ENCODE measurements at places on chromosomes 2 and 18.

DNA sequence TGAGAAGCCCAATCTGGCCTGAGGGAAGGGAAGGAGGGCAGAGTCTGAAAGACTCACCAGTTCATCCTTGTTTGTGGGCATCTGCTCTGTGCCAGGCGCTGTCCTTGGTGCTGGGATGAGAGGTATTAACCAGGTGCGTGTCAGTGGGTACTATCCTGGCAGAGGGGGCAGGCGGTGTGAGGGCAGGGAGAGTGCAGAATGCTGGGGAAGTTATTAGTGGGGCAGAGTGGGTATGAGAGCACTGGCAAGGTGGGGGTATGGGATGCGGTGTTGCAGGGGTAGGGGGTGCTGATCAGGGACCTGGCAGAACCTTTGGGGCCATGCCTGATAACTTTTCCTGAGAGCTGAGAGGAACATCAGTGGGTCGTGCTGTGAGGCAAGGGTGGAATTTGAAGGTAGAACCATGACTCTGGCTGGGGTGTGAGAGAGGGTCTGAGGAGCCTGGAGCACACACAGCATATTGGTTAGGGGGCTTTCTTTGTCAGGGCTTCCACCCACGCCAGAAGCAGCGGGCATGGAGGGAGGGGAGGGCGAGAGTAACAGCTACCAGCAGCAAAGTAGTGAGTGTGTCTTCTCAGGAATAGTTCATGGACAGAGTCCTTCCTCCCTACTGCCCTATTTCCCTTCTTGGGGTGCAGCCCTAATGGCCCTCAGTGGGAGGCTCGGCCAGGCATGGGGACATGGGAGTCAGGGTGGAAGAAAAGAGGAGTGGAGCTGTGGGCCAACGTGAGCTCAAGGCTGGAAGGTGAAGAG is 290.7 kb downstream of the CYP26B1 start:
- no peak for DNase-seq

DNA sequence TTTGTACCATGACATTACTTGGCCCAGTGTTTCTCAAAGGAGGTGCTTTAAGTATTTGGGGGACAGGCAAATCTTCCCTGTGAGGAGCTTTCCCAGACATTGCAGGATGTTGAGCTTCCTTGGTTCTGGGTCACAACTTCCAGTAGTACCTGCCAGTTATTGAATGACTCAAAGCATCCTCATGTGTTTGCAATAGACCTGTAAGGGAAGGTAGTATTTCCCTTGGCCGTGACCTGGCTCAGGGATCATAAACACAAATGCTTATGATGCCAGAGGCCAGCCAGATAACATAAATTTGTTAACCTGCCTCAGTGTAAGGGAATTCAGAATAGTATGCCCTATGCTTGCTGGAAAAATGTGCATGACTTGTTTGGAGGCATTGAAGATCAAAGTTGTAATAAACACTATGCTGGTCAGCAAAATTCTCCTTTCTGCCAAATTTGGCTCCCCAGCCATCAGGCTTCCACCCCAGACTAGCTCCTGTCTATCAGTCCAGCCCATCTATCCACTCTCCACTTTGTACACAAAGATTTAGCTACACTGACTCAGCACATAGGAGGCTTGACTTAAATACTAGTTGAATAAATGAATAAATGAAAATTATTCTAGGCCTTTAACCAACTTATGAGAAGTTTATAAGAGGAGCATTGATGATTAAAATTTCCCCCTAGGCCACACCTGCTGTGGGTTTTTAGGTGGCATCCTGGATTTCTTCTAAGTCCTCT is 102.0 kb upstream of the EFEMP1 start:
- DNase-seq: no peak

- DNase-seq: no peak
These were observed 194.6 kb downstream of the GLI2 start for GRCh38 chr2:120930236-120930635.

DNA sequence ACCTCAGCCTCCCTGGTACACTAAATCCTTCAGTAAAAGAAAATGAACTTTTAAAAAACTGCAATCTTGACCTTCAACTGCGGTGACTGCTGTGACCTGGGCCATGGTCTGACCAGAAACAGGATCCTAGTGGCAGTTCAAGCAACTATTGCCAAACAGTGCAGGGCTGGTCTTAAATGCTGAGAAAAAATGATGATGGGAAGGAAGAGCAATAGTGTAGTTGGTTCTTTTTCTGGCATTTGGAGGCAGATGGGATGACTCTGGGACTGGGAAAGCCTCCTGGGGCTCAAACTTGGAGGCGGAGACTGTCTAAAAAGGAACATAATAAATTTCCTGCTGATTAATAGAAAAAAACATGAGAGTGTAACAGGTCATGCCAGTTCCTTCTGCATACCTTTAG is 45.4 kb downstream of the CHN1 start:
- no peak for DNase-seq

DNA sequence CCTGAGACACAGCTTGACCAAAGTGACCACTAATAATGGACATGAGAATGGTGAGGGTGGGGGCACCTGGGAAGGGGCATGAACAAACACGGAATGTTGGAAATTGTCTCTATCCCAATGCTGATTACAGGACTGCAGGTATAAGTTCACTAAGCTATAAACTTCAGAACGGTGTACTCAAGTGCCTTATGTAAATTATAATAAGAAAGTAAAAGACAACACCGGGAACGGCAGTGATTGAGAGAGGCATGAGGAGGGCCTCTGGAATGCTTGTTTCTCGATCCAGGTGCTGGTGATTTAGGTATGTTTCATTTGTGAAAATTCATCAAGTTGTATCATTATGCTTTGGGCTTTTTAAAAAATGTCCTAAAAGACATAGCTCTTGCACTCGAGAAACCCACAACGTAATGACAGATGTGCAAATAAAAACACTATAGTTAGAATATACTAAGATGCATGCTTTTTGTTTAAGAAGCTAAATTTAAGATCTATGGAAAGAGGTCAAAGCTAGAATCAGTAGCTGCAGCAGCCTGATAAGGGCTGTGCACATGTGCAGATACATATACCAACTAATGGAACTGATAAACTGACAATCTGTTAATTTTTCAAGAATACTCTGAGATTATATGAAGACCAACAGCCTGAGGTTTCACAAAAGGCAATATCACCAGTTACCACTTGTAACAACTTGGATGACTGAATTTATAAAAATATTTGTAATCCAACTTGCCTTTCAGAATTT is 7.6 kb downstream of the HIBCH start:
- no peak for DNase-seq

DNA sequence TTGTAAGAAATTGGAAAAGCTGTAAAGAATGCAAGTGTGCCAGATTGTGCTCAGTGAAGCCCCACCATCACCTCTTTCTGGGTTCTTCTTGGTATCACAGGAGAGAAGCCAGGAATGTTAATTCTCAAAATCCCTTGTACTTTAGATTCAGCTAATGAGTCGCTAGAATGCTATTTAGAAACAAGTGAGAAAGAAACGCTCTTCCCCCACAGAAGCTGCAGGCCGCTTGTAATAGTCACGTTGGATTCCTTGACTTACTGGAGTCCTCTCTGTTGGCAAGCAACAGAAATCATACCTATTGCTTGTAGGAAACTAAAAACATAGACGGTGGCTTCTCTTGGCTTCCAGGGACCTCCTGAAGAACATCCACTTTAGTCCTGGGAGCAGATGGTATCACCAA is 375.6 kb upstream of the LRATD1 start:
- DNase-seq: no peak

GRCh38 chr2:224904381-224904780 is 137.9 kb downstream of the DOCK10 start:
- DNase-seq: no peak

DNA sequence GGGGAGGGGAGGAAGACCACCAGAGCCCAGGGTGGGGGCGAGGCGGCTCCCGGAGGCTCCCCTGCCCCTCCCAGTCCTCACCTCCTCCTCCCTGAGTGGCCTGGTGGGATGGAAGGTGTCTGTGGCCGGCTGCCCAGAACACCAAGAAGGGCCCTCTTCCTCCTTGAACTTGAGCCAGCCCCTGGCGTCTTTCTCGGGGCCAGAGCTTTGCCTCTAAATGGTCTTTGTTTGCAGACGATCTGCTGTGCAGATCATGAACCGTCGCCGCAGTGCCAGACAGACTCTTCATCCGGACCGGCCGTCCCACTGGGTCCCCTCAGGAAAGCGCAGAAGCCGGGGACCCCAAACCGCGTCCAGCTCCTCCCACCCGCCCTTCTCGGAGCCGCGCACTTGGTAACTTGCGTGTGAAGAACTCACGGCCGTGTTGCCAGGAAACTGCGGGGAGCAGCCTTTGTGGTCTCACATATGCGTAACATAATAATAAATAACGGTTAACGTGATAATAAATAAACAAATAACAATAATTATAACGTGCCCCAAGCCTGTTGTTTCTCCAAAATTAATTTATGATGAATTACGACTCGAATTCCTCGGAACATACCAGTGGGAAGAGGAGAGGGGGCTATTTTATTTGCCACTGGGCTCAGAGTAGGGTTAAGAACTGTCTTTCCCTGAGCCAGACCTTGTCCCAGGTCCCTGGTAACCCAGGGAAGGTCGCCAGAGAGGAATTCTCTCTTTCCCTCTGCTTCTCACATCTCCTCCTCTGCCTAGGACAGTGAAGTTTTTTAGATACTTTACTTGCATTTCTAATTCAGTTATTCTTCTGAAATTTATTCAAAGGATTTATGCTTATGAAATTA is 41.0 kb downstream of the PTGR3 start:
- no peak for DNase-seq

Data from mesothelial cell of epicardium (in vitro differentiated cells).